Activated naive CD4-positive, alpha-beta T cell treated with anti-CD3 and anti-CD28 coated beads, Interleukin-2, amount 50 U/mL, for 16 hours (primary cell): ENCODE measurements at places on chromosomes 12 and 14.

DNA sequence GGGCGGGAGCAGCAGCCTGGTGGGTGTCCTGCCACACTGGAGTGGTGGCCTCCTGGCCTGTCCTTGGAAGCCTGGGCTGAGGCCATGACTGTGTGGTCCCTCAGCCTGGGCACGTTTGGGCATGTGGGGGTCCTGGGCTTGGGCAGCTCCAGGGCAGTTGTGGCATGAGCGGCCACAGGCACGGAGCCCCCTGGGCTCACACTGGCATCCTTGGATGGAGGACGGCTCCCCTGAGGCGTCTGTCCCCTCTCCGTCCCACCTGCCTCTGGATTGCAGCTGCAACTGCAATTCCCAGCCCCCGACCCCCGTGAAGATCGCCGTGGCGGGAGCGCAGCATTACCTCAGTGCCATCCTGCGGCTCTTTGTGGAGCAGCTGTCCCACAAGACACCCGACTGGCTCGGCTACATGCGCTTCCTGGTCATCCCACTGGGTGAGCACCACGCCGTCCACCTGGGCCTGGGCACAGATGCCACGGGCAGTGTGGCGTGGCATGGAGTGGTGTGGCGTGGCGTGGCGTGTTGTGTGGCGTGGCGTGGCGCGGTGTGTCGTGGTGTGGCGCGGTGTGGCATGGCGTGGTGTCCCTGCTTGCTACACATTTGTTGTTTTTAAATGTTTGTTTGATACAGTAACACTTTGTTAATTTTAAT is 15.1 kb upstream of the TEX22 start:
- DNase-seq = no peak

- DNase-seq = no peak
Measured at GRCh38 chr12:115386946-115387345, 703.0 kb upstream of the TBX3 start.

- DNase-seq = no peak
Measured at GRCh38 chr12:59149995-59150642, 229.8 kb upstream of the LRIG3 start.

GRCh38 chr12:116241157-116241759 is 36.2 kb downstream of the MED13L start:
- DNase-seq = no peak

- no peak for DNase-seq
Measured at GRCh38 chr14:61077437-61077836, 96.4 kb downstream of the SLC38A6 start.

DNA sequence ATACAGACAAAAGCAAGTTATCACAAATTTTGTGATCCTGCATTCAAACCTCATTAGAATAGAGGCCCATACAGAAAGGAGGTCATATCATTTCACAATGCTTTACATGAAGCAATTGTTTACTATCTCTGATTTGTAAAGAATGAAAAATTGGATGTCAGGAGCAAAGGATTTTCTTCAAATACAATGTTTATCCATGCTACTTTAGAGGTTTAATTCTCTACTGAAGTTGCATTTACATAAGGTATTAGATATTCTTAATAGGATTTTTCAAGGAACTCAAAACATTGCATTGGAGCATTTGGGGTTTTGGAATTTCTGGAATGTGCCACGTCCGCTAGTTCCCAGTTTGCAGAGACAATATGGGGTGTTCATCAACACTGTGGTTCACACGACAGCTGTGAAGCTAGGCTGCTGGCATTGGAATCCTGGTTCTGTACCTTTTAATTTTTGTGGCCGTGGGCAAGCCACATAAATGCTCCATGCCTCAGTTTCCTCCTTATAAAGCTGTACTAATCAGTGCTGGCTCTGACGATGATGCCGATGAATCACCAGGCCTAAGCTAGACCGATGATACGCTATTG is 174.8 kb downstream of the APAF1 start:
- no peak for DNase-seq

GRCh38 chr12:123282111-123282510 is 10.5 kb upstream of the CDK2AP1 start:
- no peak for DNase-seq

DNA sequence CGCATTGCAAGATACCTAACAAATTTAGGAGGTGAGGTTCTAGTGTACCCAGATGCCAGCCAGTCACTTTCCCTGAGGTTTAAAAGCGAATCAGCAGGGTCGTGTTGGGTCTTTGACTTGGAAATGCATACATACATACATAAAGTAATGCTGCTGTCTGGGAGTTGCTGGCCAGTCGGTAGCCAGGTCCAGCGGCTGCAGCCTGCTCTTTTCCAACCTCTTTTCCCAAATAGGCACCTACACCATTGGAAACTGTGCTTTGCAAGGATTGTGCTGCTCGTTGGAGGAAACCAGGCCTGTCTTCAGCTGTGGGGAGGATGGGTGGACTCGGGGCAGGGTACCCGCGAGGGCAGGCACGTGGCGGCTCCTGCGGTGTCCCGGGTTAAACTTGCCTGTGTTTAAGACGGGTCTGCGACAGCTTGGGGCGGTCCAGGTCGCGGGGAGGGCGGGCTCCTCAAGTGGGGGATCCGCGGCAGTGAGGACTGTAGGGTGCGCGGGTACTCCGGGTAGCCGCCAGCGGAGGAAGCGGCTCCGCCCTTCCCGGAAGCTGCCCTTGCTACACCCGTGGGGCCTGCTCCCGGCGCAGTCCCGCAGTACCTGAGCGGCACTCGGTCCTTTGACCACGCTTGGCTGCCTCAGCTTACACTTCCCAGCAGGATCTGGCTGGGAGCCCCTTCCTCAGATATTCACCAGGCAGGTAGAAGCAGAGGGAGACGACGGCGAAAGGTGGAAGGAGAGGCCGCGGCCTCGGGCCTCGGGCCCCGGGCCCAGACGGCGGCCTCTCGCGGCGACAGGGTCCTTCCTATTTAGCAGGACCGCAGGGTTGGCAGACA is 2.7 kb downstream of the TTC6 start:
- no peak for DNase-seq

DNA sequence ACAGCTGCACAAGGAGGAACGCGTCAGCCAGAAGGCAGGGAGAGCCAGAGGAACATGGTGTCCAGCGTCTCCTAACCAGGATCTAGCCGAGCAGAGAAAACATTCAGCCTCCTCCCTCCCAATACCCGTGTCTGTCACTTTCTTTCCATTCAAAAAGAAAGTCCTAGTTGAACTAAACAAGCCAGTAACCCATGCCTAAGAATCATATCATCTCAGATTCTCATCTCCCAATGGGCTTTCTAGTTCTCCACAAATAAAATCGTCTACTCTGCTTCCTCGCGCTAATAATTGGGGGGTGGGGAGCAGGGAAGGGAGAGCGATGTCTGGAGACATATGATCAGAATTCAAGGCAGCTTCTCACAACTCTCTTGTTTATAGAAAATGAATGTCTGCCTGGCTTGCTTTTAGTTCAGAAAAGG is 7.4 kb downstream of the NKX2-1 start:
- DNase-seq = no peak

DNA sequence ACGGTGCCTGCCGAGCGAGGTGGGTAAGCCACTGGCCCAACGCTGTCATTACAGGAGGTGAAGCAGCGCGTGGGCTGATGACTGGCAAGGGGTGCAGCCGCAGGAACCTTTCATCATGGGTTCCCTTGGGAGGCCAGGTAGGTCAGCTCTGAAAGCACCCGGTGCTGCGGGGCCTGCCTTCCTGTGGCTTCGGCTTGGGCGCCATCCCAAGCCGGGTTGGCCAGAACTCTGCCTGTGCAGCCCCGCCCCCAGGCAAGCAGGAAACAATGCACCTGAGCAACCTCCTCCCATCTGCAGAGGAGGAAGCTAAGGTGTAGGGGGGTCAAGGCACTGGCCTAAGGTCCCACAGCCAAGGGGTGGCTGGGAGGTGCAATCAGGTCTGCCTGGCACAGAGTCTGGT is 20.0 kb upstream of the HHIPL1 start:
- no peak for DNase-seq

GRCh38 chr14:75059642-75060041 is 4.2 kb downstream of the ACYP1 start:
- no peak for DNase-seq

DNA sequence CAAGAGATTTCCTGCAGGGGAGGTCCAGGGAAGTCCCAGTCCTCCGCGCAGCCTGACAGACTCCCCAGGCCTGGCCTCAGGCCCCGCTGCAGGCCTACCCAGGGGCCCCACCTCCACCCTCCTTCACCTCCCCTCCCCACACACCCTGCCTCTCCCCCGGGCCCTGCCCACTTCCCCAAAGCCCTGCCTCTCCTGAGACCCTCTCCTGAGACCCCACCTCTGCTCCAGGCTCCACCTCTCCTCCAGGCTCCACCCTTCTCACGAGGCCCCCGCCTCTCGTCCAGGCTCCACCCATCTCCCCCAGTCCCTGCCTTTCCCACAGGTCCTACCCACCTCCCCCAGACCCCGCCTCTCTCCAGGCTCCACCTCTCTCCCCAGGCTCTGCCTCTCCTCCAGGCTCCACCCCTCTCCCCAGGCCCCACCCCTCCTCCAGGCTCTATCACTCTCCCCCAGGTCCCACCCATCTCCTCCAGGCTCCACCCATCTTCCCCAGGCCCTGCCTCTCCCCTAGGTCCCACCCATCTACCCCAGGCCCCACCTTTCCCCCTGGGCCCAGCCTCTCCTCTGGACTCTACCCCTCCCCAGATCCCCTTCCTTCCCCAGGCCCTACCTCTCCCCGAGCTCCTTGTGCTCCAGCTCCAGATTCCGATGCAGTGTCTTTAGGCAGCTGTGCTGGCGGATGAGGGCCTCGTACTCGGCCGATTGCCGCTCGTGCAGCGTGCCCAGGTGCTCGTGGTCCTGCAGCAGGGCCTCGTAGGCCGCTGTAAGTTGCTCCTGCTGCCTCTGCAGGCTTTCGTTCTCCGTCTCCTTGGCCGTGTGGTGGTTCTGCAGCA is 58.8 kb upstream of the GPR68 start:
- peak; percentile 64 for DNase-seq

- DNase-seq = no peak
Measured at GRCh38 chr12:77204083-77204482, 138.7 kb upstream of the E2F7 start.

DNA sequence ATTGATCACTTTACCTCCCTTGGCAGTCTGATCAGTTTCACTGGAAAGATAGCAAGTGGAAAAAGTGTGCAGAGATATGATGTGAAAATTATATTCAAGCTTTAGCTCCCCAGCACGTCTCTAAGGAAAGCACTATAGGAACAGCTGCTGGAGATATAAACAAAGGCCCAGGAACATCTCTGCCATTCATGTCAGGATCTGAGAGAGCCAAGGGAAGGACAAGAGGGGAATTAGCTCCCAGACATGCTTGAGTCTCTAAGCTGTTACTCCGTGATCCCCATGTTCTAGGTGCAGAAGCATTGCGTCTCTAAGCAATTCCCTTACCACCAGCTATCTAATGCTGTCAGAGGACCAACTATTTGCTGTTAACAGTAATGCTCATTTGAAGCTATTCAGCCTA is 700.2 kb downstream of the DIO2 start:
- DNase-seq = no peak

- DNase-seq = no peak
Measured at GRCh38 chr12:40575987-40576386, 116.3 kb upstream of the CNTN1 start.
